T-helper 17 cell (primary cell): ENCODE measurements at places on chromosomes 12 and 14.
A peak's percentile ranks its signal among the peaks of the same experiment; 100 is the strongest.

DNA sequence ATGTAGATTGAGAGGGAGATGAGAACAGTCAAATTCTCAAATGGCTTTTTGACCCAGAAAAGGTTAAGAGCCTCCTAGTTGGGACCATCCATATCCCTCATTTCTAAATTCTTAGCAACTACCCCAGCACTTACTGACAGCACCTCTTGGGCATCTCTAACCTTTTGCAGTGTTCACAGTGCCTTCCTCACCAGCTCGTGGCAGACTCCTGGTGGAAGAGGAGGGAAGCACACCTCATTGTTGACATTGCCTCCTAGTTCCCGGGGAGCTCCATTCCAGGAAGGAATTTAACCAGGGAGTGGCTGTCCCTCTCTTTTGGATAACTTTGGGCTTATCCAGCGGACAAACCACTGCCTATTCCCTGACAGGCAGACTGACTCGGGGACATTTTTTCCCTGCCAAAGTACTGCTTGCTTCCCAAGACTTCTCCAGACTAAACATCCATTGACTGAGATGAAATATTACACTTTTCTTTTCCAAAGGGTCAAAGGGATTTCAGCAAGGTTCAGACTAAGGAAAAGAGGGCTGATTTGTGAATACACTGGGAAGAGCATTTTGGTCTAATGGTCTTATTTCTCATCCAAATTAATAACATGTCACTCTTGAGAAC, 9.0 kb upstream of the OR6J1 start:
- DNase-seq = peak; percentile 26

- no peak for DNase-seq
Observed at GRCh38 chr14:32565256-32565655, 236.2 kb downstream of the AKAP6 start.

GRCh38 chr12:65707051-65707450, 117.2 kb upstream of the HMGA2 start:
- no peak for DNase-seq

DNA sequence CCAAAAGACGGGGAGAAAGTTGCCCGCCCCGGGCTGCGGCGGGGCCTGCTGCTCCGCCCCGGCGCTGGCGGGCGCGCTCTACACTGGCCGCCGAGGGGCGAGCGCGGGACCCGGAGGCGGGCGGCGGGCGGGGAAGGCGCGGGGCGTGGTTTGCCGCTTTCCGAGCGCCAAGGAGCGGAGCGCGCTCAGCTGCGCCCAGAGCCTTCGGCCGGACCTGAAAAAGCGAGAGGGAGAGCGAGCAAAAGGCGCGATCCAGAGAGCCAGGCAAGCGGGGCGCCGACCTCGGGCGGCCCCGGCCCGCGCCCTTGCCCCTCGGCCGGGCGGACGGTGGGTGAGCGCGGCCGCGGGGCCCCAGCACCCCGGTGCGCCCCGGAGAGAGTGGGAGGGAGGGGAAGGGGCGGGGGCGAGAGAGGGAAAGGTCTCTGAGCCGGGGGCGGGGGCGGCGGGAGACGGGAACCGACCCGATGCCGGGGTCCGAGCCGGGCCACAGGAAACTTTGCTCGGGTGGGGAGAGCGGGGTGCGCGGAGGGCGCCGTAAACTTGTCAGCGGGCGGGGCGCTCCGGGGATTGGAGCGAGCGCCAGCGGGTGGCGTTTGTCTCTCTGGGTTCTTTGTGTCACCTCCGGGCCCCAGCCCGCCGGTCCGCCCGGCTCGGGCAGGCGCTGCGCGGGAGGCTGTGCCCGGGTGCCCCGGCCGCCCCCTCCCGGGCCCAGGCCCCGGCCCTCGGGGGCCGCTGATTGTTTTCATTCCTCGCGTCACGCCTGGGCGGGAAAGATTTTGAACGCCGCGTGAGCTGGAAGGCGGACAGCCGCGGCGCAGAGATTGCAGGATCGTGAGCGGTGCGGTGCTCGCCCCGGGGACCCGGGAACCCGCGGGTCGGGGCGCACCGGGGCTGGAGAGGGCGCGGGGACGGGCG, at the start of gene SYNE2:
Gene SYNE2, plus strand, starts transcription at position 188 of the 915 bp plus-strand sequence. CDS start 56,145 bp downstream, outside the sequence.
- peak; percentile 74 for DNase-seq

DNA sequence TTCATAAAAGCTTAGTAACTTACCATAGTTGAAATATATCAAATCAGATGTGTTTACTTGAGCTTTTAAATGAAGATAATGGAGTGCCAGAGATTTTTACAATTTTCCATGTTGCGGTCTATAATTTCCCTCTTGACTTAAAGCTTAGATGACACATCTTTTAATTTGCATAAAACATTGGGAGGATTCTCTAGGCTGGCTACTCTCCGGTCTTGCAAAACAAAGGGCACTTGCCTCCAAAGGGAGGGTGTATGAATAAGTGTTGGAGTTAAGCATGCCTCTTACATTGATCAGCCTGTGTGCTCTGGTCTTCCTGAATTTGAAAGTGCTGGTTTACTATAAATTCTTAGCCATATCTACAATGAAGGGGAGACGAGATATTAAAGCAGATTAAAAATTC, 336.4 kb upstream of the NAV3 start:
- DNase-seq = no peak

DNA sequence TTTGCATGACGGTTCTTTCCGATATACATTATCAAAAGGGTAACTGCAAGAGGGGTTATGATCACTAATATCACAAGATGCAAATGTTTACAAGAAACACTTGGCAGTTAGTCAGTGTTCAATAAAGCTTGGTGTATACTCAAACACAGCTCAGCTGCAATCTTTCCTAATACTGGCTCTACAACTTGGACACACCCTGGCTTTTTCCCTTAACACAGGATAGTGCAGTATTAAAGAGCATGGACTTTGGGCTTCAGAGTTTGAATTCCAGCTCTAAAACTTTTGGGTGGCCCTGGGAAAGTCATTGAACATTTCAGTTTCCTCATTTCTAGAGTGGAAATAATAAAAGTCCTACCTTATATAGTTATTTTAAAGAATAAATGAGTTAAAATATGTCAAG, 107.0 kb downstream of the HECTD4 start:
- no peak for DNase-seq

GRCh38 chr12:31210104-31210503, 115.8 kb downstream of the SINHCAF start:
- no peak for DNase-seq

DNA sequence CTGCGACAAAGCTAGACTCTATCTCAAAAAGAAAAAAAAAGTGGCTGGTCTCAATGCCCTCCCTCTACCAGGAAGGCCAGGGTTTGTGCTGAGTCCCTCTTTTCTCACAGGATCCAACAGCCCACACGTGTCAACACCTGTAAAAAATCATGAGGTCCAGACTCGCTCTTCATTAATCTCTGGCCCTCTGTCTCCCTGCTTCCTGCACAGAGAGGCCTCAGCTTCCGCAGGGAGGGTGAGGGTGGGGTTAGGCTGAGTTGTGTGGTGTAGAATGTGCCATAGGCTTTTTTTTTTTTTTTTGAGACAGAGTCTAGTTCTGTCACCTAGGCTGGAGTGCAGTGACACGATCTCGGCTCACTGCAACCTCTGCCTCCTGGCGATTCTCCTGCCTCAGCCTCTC, 6.1 kb downstream of the CFAP73 start:
- no peak for DNase-seq

DNA sequence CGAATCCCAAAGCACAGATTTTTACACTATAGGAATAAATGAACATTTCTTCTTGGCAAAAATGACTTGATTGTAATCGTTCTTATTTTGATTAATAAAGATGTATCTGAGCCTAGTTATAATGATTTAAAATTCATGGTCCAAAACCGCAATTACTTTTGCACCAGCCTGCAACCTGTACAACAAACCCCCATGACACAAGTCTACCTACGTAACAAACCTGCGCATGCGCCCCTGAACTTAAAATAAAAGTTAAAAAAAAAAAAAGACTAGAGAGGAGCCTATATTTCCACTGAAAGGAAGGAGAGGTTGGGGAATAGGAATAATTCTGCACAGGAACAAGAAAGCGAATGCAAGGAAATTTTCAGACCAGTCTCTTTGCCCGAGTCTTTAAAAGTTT, 145.2 kb downstream of the SCARB1 start:
- no peak for DNase-seq

GRCh38 chr12:74847169-74847568, 309.5 kb downstream of the ATXN7L3B start:
- no peak for DNase-seq

DNA sequence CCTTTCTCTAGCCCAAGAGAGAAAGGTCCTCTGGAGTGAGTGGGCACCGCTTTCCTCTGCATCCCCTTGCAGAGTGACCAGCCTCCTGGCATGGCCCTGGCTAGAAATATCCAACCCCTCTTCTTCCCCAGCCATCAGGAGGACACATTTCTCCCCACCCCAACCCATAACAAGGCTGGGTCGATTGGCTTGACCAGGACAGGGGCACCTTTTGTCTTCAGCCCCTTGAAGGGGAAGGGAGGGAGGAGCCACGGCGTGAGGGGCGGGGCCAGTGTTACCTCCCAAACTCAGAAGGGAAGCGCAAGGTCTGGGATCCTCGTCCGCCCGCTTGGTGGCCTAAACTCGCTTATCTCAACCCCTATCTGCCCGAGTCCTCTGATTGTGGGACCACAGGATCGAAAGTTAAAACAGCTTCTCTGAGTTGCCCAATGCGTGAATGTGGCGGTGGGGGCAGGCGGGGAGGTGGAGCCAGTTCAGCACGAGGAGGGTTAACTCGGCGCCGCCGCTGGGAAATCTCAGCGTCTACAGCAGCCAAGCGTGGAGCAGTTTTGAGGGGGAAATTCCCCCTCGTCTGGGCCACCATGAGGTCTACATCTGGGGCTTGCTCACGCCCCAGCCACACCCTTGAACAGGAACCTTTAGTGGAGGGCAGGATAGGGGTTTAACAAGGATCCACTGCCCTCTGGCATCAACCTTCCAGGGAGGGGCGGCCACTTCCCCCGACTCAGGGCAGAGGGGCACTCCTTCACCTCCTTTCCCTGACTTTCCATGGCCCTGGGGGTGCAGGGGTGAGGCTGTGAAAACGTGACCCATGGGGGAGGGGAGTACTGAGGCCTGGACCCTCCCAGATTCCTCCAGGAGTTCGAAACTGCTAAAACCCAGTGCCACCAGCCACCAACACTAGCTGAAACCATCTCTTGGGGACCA, 795 bp downstream of the STAT6 start:
- peak; percentile 66 for DNase-seq
